Stomach (tissue), 19 donors: ENCODE measurements at places on chromosomes 4 and X.

DNA sequence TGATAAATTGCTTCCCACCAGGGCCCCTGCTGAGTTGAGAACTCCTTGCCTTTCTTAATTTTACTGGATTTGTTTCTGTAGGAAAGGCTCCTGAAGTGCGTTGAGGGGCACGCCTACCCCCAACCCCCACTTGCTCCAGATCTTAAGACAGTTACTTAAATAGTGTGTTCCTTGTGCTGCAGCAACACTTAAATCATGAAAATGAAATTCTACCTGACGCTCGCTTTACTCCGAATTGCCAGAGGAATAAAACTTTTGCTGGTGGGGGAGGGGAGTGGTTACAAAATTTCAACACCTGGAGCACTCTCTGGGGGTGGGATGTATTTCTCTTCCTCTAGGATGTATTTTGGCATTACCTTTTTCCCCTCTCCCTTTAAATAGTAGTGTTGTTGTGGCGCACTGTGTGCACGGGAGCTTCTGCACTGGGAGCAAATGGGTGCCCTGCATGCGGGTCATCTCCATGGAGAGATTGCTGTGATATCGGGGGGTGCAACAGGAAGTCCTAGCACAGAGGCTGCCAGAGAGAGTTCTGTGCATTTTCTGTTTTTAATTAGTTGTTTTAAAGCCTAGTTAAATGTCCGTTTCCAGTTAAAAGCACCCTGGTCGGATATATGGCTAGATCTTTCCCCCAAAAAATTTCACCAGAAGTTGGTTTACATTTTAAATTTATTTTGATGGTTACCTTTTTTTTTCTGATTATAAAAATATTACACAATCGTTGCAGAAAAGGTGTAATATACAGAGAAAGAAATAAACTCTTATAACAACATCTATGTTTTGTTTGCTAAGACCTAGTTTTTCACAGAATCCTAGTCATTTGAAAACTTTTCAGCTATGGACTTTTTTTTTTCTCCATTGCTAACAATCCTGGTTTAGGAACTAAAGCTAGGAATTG lies 207.7 kb downstream of the SOWAHB start:
- peak overlapping the region; percentile 94 for H3K27ac ChIP-seq
- H3K27me3 ChIP-seq = no peaks in the 10 kb centered on the region
- H3K36me3 ChIP-seq = no peaks in the 10 kb centered on the region
- peak; percentile 82 for DNase-seq
- H3K4me1 ChIP-seq = peaks cover 75% of the 10 kb centered on the region

DNA sequence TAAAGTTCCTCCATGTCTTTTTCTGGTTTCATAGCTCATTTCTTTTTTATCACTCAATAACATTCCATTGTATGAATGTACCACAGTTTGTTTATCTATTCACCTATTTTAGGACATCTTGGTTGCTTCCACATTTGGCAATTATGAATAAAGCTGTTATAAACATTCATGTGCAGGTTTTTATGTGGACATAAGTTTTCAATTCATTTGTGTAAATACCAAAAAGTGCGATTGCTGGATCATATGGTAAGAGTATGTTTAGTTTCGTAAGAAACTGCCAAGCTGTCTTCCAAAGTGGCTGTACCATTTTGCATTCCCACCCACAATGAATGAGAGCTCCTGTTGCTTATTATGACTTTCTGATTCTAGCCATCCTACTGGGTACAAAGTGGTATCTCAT lies 36.3 kb upstream of the ZFX start:
- DNase-seq = no peak
- peaks cover 14% of the 10 kb centered on the region for H3K4me1 ChIP-seq
- no peaks in the 10 kb centered on the region for H3K36me3 ChIP-seq
- no peak overlapping the region for H3K4me3 ChIP-seq
- H3K27me3 ChIP-seq = no peaks in the 10 kb centered on the region

DNA sequence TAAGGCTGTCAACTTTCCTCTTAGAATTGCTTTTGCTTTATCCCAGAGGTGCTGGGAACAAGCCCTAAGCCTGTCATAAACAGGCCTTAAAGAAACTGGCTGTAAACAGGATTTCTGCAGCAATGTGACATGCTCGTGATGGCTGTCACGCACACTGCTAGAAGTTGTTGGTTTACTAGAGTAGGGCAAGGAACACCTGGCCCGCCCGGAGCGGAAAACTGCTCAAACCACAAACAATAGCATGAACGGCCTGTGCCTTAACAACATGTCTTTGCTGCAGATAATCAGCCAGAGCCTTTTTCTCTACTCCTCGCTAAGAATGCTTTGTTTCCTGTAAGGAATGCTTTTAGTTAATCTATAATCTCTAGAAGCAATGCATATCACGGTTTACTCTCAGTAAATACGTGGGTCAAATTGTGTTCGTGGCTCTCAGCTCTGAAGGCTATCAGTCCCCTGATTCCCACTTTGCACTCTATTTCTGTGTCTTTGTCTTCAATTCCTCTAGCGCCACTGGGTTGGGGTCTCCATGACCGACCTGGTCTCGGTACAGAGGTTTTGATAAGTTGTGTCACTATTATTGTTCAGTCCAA lies 318.3 kb downstream of the GLUD2 start:
- H3K4me3 ChIP-seq = no peak overlapping the region
- no peak overlapping the region for H3K27ac ChIP-seq
- DNase-seq = no peak
- H3K27me3 ChIP-seq = no peaks in the 10 kb centered on the region
- H3K4me1 ChIP-seq = no peaks in the 10 kb centered on the region
- no peaks in the 10 kb centered on the region for H3K36me3 ChIP-seq

DNA sequence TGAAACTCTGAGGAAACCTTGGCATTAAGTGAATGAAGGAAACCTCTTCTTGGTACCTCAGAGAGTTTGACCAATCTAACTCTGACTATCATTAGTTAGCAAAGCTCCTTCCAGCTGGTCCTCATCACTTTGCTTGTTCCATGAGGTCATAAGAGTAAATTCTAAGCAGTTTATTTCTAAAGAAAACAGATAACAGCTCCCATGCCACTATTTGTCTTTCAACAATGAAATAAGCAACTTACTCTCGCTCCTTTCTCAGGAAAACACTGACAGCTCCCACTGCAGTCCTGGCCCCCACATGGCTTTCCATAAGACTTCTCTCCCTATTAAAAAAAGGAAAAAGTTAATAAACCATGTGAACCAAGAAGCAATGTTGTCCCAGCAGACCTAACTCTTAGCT lies 127.7 kb downstream of the COL4A6 start:
- no peaks in the 10 kb centered on the region for H3K27me3 ChIP-seq
- DNase-seq = no peak
- no peak overlapping the region for H3K27ac ChIP-seq
- no peaks in the 10 kb centered on the region for H3K4me1 ChIP-seq

- no peaks in the 10 kb centered on the region for H3K27me3 ChIP-seq
- no peaks in the 10 kb centered on the region for H3K4me1 ChIP-seq
- DNase-seq = no peak
- H3K27ac ChIP-seq = no peak overlapping the region
Observed at GRCh38 chr4:126023896-126024295, 709.1 kb downstream of the FAT4 start.

DNA sequence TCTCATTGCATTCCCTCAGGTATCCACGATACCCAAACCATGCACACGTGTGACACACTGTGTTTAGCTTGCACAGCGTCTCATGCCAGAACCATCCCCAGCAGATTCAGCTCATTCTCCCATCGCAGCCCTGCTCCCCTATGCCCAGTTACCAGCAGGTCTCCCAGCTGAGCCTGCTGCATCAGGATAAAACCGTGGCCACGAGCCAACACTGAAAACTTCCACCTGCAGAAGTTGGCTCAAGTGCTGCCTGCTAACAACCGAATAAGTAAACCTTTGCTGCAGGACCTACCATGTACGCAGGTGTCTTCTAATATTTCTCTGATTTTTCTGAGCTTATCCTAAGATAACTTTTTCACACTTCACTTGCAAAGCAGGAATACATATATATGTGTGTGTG lies 120.4 kb upstream of the STS start:
- no peak overlapping the region for H3K27ac ChIP-seq
- H3K4me3 ChIP-seq = no peak overlapping the region
- H3K4me1 ChIP-seq = no peaks in the 10 kb centered on the region
- DNase-seq = peak; percentile 79

GRCh38 chr4:103046416-103047290 lies 27.1 kb upstream of the SLC9B1 start:
- H3K4me1 ChIP-seq = no peaks in the 10 kb centered on the region
- no peak overlapping the region for H3K27ac ChIP-seq
- H3K4me3 ChIP-seq = no peak overlapping the region
- peaks cover 38% of the 10 kb centered on the region for H3K36me3 ChIP-seq

- peak overlapping the region; percentile 71 for H3K4me3 ChIP-seq
- no peaks in the 10 kb centered on the region for H3K36me3 ChIP-seq
- H3K4me1 ChIP-seq = peaks cover 25% of the 10 kb centered on the region
- H3K27ac ChIP-seq = peak overlapping the region; percentile 90
- no peaks in the 10 kb centered on the region for H3K27me3 ChIP-seq
- peak; percentile 47 for DNase-seq
Observed at GRCh38 chrX:119237562-119237942, 1.5 kb downstream of the PGRMC1 start.

- H3K4me1 ChIP-seq = no peaks in the 10 kb centered on the region
- no peaks in the 10 kb centered on the region for H3K36me3 ChIP-seq
Observed at GRCh38 chr4:169727616-169728015, 30.1 kb downstream of the HPF1 start.

DNA sequence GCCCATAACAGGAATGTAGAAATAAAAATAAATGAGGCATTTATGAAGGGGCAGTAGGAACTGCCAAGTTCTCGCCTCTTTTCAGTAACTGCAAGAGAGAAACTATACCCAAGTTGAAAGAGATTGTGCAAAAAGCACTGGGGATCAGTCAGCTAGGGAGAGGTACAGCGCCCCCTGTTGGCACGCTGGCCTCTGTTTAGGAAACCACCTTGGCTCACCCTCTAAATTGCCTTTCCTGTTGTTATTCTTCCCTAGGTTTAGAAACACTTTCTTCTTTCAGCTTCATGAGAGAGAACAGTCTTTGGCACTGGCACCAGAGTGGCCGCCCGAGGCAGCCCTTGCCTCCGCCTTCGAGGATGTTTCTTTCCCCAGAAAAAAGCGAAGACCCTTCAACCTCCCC lies 348.5 kb downstream of the MID1IP1 start:
- no peaks in the 10 kb centered on the region for H3K4me1 ChIP-seq
- peak; percentile 87 for DNase-seq
- no peak overlapping the region for H3K4me3 ChIP-seq
- no peaks in the 10 kb centered on the region for H3K36me3 ChIP-seq

DNA sequence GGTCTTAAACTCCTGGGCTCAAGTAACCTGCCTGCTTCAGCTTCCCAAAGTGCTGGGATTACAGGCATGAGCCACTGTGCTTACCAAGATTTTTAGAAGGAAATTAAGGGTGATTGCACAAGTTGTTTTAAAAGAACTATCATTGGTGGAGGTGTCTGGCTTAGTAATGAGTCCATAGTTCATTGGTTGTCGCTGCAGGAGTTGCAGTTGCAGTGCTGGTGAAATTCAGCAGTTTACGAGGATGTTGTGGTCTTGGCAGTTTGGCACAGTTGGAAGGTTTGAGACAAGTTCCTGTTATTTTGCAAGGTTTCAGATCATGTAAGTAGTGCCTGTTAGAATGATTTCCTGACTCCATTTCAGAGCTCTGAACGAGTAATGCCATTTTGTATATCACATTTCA lies 48.1 kb downstream of the RAB40AL start:
- no peaks in the 10 kb centered on the region for H3K4me1 ChIP-seq
- no peaks in the 10 kb centered on the region for H3K36me3 ChIP-seq
- no peaks in the 10 kb centered on the region for H3K27me3 ChIP-seq
- H3K4me3 ChIP-seq = no peak overlapping the region
- DNase-seq = no peak

- no peaks in the 10 kb centered on the region for H3K27me3 ChIP-seq
- DNase-seq = no peak
- no peaks in the 10 kb centered on the region for H3K36me3 ChIP-seq
- H3K4me3 ChIP-seq = peak overlapping the region; percentile 77
Observed at GRCh38 chrX:153969904-153970356, 1.7 kb downstream of the HCFC1 start.

GRCh38 chr4:82799006-82799881 lies 648 bp upstream of the SCD5 start:
- peak; percentile 40 for DNase-seq
- H3K27ac ChIP-seq = peak overlapping the region; percentile 52
- H3K4me3 ChIP-seq = peak overlapping the region; percentile 89
- peaks cover 27% of the 10 kb centered on the region for H3K27me3 ChIP-seq
- peaks cover 7% of the 10 kb centered on the region for H3K4me1 ChIP-seq
- H3K36me3 ChIP-seq = no peaks in the 10 kb centered on the region

GRCh38 chr4:35802644-35803043 lies 441.7 kb downstream of the ARAP2 start:
- no peak for DNase-seq
- H3K27me3 ChIP-seq = no peaks in the 10 kb centered on the region
- H3K4me1 ChIP-seq = no peaks in the 10 kb centered on the region
- H3K36me3 ChIP-seq = no peaks in the 10 kb centered on the region

GRCh38 chrX:28498658-28499057 lies 88.6 kb upstream of the IL1RAPL1 start:
- H3K4me3 ChIP-seq = no peak overlapping the region
- DNase-seq = no peak
- H3K27me3 ChIP-seq = no peaks in the 10 kb centered on the region
- H3K27ac ChIP-seq = no peak overlapping the region

GRCh38 chr4:169080981-169081380 lies 70.9 kb upstream of the CBR4 start:
- peaks cover 5% of the 10 kb centered on the region for H3K36me3 ChIP-seq
- no peak overlapping the region for H3K4me3 ChIP-seq
- no peaks in the 10 kb centered on the region for H3K27me3 ChIP-seq
- peaks cover 21% of the 10 kb centered on the region for H3K4me1 ChIP-seq

- peaks cover 31% of the 10 kb centered on the region for H3K36me3 ChIP-seq
- H3K27me3 ChIP-seq = no peaks in the 10 kb centered on the region
- no peak for DNase-seq
- H3K27ac ChIP-seq = no peak overlapping the region
- no peaks in the 10 kb centered on the region for H3K4me1 ChIP-seq
Observed at GRCh38 chr4:67721770-67722597, 21.0 kb upstream of the UBA6 start.

DNA sequence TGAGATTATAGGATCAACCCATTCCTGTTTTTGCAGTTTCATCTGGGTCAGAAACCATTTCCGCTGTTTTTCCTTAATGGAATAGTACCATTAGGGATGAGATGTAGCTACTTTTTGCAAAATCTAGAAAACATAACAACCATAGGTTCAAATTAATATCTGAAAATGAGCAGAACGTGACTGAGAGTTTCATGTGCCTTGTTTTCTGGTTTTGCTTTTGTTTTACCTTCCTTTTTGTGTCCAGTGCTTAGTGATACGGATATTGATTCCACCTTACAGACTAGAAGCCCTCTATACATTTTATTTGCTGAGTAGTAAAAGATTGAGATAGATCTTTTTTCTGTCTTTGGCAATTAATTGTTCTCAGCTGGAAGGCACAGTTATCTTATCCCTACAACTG lies 46.5 kb downstream of the SNX25 start:
- H3K36me3 ChIP-seq = no peaks in the 10 kb centered on the region
- no peak overlapping the region for H3K4me3 ChIP-seq
- H3K27me3 ChIP-seq = no peaks in the 10 kb centered on the region
- peak overlapping the region; percentile 31 for H3K27ac ChIP-seq
- no peak for DNase-seq
- no peaks in the 10 kb centered on the region for H3K4me1 ChIP-seq

GRCh38 chr4:102868153-102868780 lies 525 bp upstream of the CISD2 start:
- peak overlapping the region; percentile 75 for H3K4me3 ChIP-seq
- no peaks in the 10 kb centered on the region for H3K27me3 ChIP-seq
- DNase-seq = no peak
- peak overlapping the region; percentile 92 for H3K27ac ChIP-seq

- peaks cover 11% of the 10 kb centered on the region for H3K4me1 ChIP-seq
- no peak overlapping the region for H3K4me3 ChIP-seq
- no peaks in the 10 kb centered on the region for H3K36me3 ChIP-seq
- peak; percentile 30 for DNase-seq
Observed at GRCh38 chr4:88320780-88321373, 36.5 kb upstream of the PPM1K start.
